ENCODE measurements at places on chromosomes 6 and 20. TPM values are rescaled to one million over a fixed set of nuclear protein-coding genes. Genes with fewer than 3 reads are reported as not detected.

Gene PDYN
- not detected for total RNA-seq

Gene ADGB
- not detected for total RNA-seq

DNA sequence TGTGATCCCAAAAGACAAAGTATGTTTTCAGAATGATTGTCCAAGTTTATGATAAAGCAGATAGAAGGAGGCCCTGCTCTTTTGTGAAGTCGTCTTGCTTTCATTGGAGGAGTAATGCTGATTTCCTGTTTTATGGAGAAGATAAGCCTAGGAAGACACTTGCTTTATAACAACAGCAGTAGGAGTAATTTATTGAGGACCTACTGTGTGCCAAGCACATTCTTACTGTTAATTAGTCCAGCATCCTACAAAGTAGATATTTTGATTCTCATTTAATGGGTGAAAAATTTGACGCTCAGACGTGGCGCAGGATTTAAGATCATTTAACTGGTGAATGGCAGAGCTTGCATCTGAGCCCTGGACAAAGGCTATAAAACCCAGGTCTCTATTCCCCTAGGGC is 87.6 kb downstream of the ZDHHC14 start:
- no peak for DNase-seq
- no peak overlapping the region for H3K27ac ChIP-seq
- H3K4me1 ChIP-seq, result no peaks in the 10 kb centered on the region
- no peaks in the 10 kb centered on the region for H3K36me3 ChIP-seq

GRCh38 chr20:6134592-6134991 is 11.8 kb upstream of the FERMT1 start:
- DNase-seq, result no peak
- no peaks in the 10 kb centered on the region for H3K4me1 ChIP-seq
- no peak overlapping the region for H3K27ac ChIP-seq
- no peaks in the 10 kb centered on the region for H3K36me3 ChIP-seq
- H3K27me3 ChIP-seq, result peaks cover 8% of the 10 kb centered on the region
- H3K4me3 ChIP-seq, result no peak overlapping the region

GRCh38 chr20:49669601-49670189 is 44.0 kb downstream of the B4GALT5 start:
- DNase-seq, result no peak
- H3K36me3 ChIP-seq, result no peaks in the 10 kb centered on the region
- H3K4me3 ChIP-seq, result no peak overlapping the region
- H3K27me3 ChIP-seq, result no peaks in the 10 kb centered on the region
- H3K27ac ChIP-seq, result no peak overlapping the region
- H3K4me1 ChIP-seq, result peaks cover 27% of the 10 kb centered on the region

Data from Panc1 (cell line).